Glomerular endothelial cell (primary cell): ENCODE measurements at places on chromosomes 16 and 17. TPM values are rescaled to one million over a fixed set of nuclear protein-coding genes. Genes with fewer than 3 reads are reported as not detected.

- DNase-seq: no peak
Observed at GRCh38 chr16:55981557-55981956, 106.4 kb upstream of the CES5A start.

DNA sequence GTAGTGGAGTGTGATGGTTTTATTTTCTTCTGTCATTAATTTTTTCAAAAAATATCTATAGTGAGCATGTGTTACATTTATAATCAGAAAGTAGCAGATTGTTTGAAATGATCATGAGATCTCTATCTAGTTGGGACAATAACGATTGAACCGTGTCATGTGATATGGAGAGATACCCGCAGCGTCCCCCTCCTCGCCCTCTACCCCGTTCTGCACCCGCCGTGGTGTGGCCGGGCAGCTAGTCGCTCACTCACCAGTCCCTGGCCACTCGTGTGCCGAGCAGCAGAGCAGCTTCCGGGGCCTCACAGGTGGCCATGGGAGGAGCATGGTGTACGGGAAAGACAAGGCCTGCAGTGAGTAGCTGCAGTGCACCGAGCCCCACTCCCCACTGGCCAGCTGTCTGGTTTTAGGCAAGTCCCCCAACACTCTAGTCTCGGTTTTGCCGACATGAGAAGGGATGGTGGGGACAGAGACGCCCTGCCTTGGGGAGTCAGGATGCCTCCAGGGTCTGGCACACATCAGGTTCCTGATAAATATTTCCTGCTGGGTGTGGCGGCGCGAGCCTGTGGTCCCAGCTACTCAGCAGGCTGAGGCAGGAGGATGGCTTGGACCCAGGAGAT lies 15.3 kb downstream of the MLYCD start:
- no peak for DNase-seq

GRCh38 chr17:15319452-15320010 lies 21.9 kb downstream of the TEKT3 start:
- no peak for DNase-seq

GRCh38 chr16:55640701-55641327 lies 15.0 kb upstream of the SLC6A2 start:
- DNase-seq: no peak

- no peak for DNase-seq
Observed at GRCh38 chr17:28895794-28896447, 1.6 kb downstream of the FLOT2 start.

DNA sequence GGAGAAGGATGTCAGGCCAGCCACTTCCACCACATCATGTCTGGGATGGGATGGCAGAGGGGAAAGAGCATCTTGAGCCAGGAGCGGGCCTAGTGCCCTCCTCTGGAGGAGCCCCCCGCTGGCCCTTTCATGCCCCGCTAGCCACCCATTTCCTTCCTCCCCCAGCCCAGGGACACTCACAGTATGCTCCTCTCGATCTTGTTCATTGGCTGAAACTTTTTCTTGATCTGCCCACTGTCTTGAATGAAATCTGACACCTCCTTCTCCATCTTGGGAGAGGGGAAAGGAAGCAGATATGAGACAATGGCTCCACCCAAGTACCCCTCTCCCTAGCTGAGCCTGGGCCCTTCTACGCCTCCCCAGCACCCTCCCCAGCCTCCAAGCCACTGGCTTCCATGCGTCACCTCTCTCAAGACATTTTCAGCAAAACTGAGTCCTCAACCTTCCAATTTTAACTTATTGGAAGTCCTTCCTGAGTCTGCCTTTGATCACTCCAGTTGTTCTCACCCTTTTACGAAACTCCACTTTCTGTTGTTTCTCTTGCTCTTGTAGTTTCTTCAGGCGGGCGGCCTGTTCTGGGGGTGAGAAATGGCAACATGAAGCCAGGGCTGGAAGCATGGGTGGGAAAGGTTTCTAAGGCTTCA lies 7.2 kb downstream of the SPAG7 start:
- no peak for DNase-seq

GRCh38 chr17:29576214-29577000 lies 7.9 kb downstream of the TP53I13 start:
- DNase-seq: no peak

The SLC5A2 gene
- total RNA-seq: not detected in 2 replicates

The WSCD1 gene
- 40.4 and 54.1 TPM in 2 replicates for total RNA-seq

The CPHXL2 gene
- not detected in 2 replicates for total RNA-seq

The CD300E gene
- not detected in 2 replicates for total RNA-seq

The ADAMTS18 gene
- 14.5 and 47.5 TPM in 2 replicates for total RNA-seq

The COIL gene
- total RNA-seq: 12.3 and 15.3 TPM in 2 replicates

The TVP23A gene
- not detected in 2 replicates for total RNA-seq
